Mucosa of descending colon (tissue), 3 donors: ENCODE measurements at places on chromosomes 3 and 15. TPM values are rescaled to one million over a fixed set of nuclear protein-coding genes. Genes with fewer than 3 reads are reported as not detected.

The XRN1 gene
- 57.3 TPM for total RNA-seq

The TM4SF4 gene
- total RNA-seq, result 0.14 TPM

The ANKRD34C gene
- 0.06 TPM for total RNA-seq

DNA sequence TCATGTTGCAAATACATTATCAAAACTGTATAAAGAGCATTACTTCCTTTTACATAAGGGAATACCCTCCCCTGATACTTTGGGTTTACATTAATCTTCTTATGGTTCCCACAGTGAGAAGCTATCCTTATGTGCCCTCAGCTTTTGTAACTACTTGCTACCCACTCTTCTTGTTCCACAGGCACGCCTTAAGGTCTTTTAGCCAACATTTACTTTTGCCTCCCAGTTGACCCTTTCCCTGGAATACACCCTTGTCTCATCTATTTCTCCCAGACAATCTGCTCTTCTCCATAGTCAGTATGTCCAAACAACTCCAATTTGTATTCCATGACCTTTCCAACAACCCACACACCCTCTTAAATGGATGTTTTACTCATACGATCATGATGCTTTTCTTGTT is 116.8 kb upstream of the COL8A1 start:
- DNase-seq, result no peak

DNA sequence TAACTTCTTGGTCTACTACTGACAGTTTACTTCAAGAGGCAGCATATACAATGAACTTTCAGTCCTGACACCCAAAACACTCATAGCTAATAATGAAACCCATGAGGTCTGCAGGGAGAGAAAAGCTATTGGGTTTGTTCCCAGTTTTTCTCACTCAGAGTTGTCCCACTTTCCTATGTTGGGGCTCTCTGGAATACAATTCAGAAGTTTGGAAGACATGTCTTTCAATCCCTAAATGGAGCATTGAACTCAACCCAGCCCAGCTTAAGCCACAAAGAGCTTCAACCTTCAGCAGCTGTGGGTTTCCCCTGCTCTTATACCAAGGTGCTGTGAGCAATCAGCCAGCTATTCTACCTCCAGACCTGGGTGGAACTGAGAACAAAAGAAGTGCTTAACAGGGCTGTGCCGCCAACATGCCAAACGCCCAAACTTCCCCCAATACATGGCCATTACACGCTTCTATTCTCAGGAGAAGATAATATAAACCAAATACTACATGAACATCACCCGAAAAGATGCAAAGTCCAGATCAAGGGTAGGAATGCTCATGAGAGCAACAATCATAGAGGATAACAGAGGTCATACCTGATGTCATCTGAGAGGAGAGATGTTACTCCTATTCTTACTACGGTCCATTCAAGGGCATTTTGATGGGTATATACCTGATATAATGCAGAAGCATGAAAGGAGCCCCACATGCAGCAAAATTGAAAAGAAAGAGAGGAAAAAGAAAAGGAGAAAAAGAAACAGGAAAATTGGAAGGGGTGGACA is 131.2 kb upstream of the TGFBR2 start:
- no peak for DNase-seq

GRCh38 chr3:39277893-39278615 is 1.8 kb downstream of the CX3CR1 start:
- DNase-seq, result no peak

DNA sequence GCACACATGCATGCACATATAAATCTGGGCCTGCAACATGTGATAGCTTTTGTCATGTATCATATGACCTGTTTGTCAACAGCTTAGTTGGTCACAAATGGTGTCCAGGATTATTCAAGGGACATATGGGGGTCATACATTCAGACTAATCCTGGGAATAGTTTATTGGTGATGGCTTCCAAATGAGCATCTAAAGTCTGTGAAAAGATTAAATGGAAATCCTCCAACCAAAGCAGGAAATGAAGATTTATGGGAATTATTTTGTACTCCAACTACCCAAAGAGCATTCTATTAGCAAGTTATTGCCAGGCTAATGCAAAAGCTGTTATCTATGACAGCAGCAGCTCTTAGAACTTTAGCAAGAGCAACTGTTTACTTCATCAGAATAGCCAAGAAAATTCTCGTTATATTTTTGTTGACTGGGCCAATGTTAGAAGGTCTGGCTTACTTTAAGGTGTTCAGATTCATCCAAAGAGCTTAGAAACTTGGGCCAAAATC is 7.1 kb downstream of the FSTL1 start:
- DNase-seq, result no peak

- DNase-seq, result no peak
These were observed 43.9 kb upstream of the FNDC3B start for GRCh38 chr3:171995486-171995885.

GRCh38 chr15:69074843-69075224 is 60.3 kb downstream of the NOX5 start:
- no peak for DNase-seq

DNA sequence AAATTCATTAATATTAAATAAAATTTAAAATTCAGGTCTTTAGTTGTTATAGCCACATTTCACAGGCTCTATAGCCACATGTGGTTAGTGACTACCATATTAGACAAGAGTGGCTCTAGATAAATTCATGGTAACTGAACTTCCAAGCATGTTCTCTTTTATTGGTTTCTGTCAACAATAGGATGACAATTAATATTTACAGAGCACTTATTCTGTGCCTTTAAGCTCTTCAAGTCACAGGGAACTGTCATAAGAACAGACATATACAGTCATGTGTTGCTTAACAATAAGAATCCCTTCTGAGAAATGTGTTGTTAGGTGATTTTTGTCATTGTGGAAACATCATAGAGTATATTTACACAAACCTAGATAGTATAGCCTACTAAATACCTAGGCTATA is 38.8 kb upstream of the SLC25A36 start:
- no peak for DNase-seq

GRCh38 chr3:69712269-69712668 is 27.0 kb upstream of the MITF start:
- no peak for DNase-seq

- DNase-seq, result no peak
These were observed 251.0 kb upstream of the ICE2 start for GRCh38 chr15:60729850-60730458.
